ENCODE measurements at places on chromosomes 3 and 15.

- no peak for DNase-seq
Observed at GRCh38 chr3:146133441-146133840, 27.5 kb downstream of the PLOD2 start.

DNA sequence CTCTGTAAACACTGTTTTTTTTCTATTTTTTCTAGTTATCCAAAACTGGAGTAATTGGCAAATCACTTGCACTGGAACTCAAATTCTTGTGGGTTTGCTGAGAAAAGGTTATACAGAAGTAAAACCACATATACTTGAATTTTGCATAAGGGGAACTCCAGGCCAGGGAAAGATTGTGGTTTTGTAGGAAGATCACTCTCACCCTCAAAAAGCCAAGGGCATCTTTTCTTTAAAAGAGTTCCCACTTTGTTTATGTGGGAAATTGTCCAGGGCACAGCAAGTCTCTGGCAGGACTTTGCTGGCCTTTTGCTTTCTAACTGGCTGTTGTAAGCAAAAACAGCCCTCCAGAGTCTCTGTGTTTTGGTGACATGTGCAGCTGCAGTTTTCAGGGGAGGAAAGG, 340.3 kb upstream of the RBMS3 start:
- peak; percentile 9 for DNase-seq

DNA sequence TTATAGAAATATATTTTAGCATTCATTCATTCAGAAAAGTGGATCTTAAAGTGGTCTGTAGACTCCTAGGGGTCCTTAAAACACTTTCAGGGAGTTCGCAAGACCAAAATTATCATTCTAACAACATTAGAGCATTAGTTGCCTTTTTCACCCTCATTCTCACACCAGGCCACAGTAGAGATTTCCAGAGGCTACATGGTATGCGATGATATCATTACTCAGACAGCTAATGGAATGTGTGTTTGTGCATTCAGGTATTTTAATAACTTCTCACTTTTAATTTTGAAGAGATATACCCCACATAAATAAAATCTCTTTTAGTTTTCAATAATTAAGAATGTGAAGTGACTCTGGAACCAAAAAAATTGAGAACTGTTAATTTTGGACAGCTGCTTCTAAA, 206.9 kb downstream of the NSUN3 start:
- DNase-seq = no peak

DNA sequence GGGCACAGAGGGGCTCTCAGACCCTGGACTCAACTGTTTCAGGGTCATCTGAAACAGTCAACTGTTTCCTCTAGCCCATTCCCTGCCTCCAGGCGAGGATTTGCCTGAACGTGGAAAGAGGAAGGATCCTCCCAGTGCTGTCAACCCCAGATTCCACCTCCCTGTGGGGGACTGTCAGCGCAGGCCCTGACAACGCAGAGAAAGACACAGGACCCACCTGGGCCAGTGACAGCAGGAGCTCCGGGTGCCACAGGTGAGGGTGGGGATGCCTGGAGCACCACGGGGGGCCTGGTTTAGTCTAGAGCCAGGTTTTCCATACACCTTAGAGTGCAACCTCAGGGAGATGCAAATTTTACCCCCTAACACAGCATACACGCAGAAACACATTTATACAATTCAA, 19.5 kb upstream of the LAMP3 start:
- no peak for DNase-seq

DNA sequence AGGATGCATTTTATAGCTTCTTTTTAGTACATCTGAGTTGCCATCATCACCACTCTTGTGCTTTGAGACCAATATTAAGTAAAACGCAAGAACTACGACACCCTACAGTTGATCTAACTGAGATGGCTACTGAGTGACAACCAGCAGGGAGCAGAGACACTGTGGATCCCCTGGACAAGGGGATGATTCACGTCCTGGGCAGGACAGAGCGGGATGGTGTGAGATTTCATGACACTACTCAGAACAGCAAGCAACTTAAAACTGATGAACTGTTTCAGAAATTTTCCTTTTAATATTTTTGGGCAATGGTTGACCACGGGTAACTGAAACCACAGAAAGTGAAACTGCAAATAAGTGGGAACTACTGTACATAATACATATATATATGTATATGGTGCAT, 299.2 kb downstream of the ADAMTS17 start:
- no peak for DNase-seq

GRCh38 chr3:196207833-196208607, 3.2 kb downstream of the ZDHHC19 start:
- DNase-seq = peak; percentile 64

DNA sequence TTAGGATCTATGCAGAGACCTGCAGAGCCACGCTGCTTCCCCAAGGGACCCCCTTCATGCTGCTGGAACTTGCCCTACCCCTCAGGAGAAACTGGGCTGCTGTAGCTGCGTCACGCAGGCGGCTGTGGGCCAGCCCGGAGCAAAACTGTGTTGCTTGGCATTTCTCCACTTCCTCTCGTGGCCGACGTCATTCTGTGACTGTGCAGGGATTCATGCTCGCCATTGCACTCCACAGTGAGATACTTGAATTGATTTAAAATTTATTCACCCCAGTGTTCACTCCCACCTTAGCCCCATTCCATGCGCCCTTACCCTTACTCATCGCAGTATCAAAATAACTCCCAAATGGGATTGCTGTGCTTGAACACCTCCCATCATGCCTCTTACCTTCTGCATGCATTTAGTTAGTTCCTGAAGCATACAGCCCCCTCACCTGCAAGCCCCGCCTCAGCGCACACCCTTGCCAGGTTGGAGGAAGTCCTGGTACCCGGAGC, 45.7 kb downstream of the TMEM44 start:
- no peak for DNase-seq

- no peak for DNase-seq
Observed at GRCh38 chr3:117788061-117788460, 1078.5 kb downstream of the TUSC7 start.
